ENCODE measurements at places on chromosomes 7 and 10.

GRCh38 chr10:89029785-89030437 lies 39.3 kb downstream of the FAS start:
- DNase-seq: peak; percentile 66

DNA sequence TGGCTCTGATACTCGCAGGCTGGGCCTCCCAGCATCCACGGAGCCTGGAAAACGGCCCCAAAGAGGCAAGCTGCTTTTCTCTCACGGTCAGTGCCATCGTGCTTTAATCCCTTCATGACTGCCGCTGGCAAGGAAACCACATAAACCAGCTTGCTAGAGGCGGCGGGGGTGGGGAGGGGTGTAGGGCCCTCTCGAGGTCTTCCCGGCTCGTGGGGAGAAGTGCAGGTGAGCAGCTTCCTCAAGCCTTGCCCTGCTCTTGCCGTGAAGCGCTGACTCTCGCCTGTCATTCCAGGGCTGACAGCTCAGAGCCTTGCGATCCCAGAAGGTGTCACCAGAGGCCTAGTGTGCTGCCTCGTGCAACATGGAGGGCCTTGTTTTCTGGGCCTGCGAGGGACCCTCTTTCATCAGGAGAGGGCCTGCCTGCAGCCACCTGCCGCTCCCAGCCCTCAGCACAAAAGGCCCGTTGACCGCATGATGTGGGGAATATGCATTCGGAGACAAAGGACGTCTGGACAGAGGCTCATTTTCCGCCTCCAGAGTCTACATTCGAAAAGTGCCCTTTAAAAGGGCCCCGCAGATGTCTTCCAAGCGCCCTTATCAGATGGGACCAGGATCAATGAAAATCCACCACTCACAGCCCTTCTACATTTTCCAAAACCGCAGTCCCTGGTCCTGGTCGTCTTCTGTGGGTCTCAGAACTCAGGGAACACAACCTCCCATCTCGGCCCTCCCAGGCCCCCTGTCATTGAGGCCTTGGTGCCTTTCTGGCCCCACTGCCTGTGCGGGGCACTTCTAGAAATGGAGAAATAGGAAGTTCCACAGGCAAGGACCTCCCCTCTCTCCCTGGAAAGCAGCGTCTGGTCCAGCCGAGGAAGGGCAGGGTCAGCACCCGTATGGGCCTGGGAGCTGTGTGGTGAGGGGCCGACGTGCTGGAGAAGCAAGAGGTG lies 58.7 kb downstream of the ZRANB1 start:
- no peak for DNase-seq

GRCh38 chr7:134888141-134888740 lies 98.1 kb upstream of the AGBL3 start:
- no peak for DNase-seq

DNA sequence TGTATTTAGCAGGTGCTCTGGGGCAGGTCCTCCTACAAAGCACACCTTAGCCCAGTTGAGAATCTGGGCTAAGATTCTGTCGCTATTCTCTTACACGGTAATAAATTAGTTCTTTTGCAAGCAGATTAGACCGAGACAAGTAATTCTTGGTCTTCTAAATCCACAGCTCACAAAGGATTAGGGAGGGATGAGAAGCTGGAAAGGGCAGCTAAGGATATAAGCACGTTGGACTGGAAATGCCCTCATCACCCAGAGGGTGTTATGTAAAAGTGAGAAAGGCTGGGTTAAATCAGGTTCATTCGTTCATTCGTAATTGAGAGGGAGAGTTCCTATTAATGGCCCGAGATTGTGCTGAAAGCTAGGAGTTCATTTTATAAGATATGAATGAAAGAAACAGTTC lies 41.8 kb downstream of the PFKFB3 start:
- DNase-seq: no peak

DNA sequence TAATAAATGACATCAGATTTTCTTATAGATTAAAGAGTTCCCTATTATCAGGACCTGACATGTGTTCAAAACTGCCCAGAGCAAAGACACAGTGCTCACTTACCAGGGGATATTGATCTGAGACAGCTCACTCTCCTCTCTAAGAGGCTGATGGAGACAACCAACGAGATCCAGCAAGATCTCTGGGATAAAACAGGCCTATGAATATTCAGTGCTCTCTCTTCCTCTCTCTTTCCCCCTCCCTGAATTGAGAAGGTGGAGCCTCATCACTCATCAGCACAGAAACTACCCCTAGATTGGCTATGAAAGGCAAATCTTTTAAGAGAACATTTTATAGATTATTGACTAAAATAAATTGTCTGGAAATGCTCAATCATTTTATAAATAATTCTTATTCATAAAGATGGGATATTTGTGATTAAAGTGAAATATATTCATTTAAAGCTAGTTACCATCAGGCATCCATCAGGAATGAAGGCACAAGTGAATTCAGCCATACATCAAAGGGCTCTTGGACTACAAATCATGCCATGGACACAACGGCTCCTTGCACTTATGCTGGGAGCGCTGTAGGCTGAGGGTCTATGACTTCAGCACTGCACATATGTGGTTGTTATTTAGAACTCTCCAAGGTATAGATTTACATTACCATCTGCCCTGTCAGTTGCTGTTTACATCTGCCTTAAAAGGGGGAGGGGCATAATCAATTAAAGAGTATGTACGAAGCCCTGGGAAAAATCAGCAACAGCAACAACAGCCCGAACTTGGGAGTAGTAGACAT lies 3.4 kb upstream of the PPP1R17 start:
- no peak for DNase-seq

All from GM04504 (cell line).